ENCODE measurements at places on chromosomes 16 and 17.
A peak's percentile ranks its signal among the peaks of the same experiment; 100 is the strongest.

DNA sequence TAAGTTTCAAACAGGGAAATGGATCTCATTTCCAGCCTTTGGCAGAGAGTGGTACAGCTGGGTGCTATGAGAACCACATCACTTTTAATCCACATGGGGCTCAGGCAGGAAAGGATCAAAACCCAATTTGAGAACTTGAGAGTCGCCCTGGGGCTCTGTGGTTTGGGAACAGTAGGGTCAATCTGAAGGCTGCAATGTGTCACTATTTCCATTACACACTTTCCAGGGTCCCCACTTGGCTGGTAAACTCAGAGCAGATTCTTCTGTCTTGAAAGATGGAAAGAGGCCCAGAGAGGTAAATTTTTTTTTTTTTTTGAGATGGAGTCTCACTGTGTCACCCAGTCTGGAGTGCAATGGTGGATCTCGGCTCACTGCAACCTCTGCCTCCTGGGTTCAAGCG, 6.7 kb upstream of the HIGD1B start:
- DNase-seq, result no peak

GRCh38 chr17:76076146-76076764, 1.7 kb downstream of the GALR2 start:
- DNase-seq, result no peak

DNA sequence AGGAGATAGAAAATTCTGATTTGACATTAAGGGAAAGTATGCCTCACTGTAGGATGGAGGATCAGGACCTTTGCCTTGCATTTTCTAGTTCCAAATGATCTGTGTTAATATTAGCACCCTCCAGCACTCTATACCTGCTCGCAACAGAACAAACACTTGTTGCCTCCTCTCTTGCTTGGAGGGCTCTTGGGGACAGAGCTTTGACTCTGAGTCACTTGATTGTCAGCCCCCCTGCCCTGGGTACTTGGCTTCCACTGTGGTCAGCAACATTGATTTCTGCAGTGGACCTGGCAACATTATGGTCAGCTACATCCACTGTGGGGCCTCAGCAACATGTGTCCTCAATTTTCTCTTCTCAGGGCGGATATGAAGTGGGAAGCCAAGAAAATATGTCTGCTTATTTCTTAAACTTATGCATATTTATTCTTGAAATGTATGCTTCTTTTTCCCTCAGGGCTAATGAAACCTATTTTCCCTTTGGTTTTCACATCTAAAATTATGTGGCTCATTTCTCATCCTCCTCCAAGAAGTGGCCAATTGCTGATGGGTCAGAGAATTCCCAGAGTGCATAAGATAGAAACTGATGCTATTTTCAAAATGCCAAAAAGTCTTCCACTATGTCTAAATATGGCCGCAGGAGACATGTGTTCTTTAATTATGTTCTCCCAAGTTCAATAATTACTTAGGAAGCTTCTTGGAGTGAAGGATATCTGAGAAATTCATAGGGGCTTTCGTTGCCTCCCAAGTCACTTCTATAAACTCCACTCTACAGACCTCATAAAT, 94.6 kb upstream of the SMIM36 start:
- DNase-seq, result no peak

DNA sequence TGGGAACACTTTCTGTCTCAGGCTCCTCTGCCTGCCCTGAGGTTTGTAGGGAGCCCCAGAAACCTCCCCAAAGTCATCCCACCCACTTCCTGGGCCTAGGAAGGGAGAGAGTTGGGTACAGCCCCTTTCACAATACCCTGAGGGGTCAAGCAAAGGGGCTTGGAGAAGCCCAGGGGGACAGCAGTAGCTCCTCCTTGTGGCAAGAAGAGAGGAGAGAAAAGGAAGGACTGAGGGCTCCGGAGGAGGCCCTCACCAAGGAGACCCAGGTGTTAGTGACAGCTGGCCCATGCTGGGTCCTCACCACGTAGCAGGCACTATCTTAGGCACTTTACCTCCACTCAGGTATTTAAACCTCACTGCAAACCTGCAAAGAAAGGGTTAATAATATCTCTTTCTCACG, 112.8 kb downstream of the IRX5 start:
- DNase-seq, result no peak

DNA sequence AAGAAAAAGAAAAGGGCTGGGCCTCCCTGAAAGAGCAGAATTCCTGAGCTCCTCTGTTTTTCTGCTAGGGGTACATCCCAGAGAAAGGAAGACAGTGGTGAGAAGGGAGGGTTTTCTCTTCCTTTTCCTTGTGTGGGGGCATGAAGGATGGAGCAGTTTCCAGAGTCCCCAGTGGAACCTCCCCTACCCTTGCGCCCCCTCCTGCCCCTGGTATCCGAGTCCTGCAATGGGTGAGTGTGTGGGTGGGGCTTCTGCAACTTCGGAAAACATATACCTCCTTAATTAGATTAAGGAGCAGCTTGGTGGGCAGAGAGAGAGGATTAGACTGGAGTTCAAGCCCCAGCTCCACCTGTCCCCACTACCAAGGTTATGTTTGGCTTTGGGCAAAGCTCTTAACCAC, 5.4 kb upstream of the GIP start:
- DNase-seq, result no peak

DNA sequence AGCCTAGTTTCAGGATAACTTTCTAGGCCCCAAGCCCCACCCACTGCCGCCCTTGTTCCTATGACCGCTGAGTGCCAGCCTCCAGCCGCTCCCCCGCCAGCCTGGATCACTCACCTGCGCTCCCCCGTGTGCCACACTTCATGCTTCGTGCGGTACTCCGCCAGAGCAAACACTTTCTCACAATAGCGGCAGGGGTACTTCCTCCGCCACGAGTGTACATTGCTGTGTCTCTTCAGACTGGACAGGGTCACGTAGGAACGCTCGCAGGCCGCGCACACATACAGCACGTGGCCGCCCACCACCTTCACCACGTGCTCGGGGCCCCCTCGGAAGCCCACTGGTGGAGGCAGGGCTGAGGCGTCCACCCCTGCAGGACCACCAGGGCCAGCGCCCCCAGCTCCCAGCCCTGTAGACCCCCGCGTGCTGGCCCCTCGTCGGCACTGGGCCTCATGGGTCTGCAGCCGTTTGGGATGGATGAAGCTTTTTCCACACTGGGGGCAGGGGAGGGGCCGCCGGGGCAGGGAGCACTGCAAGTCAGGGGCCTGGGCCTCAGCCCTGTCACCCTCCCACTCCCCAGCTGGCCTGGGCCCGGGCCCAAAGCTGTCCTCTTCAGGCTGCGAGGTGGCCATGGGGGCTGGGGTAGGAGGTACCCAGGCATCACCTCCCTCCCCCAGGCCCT, 13.7 kb downstream of the ZBTB4 start:
- DNase-seq, result no peak

DNA sequence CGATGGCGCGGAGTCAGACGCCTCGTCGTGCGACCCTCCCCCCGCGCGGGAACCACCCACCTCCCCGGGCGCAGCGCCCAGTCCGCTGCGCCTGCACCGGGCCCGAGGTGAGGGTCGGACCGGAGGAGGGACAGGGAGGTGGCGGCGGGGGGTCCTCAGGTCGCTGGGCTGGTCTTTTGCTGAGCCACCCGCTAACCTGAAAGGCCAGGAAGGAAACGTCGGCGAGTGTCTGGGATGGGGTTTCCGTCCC, 4.9 kb downstream of the TBX2 start:
- no peak for DNase-seq

- peak; percentile 2 for DNase-seq
Measured at GRCh38 chr17:65985571-65985970, 206.4 kb downstream of the CEP112 start.

DNA sequence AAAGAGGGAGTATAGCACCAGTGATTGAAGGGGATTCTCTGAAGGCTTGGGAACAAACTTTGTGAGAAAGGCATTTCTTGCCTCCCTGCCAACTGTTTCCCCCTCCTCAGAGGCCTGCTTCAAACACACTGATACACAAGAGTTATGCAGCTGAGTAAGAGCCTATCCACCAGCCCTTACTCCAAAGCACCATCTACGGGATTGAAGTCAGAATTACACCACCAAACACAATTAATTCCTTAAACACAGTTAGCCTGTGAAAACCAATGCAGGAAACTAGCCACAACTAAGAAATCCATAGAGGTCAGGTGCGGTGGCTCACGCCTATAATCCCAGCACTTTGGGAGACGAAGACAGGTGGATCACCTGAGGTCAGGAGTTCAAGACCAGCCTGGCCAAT, 138.3 kb downstream of the SHCBP1 start:
- DNase-seq, result no peak

GRCh38 chr17:37230633-37231032, 145.2 kb upstream of the C17orf78 start:
- no peak for DNase-seq

- DNase-seq, result peak; percentile 85
Measured at GRCh38 chr16:86664522-86665318, 86.4 kb downstream of the FOXL1 start.

GRCh38 chr16:13923703-13924298, 3.8 kb downstream of the ERCC4 start:
- no peak for DNase-seq

GRCh38 chr16:48591976-48592375, 18.0 kb downstream of the N4BP1 start:
- no peak for DNase-seq
